ENCODE measurements at places on chromosomes 16 and 17. TPM values are rescaled to one million over a fixed set of nuclear protein-coding genes. Genes with fewer than 3 reads are reported as not detected.

The DERL2 gene
- polyA plus RNA-seq, result 65.4 TPM

DNA sequence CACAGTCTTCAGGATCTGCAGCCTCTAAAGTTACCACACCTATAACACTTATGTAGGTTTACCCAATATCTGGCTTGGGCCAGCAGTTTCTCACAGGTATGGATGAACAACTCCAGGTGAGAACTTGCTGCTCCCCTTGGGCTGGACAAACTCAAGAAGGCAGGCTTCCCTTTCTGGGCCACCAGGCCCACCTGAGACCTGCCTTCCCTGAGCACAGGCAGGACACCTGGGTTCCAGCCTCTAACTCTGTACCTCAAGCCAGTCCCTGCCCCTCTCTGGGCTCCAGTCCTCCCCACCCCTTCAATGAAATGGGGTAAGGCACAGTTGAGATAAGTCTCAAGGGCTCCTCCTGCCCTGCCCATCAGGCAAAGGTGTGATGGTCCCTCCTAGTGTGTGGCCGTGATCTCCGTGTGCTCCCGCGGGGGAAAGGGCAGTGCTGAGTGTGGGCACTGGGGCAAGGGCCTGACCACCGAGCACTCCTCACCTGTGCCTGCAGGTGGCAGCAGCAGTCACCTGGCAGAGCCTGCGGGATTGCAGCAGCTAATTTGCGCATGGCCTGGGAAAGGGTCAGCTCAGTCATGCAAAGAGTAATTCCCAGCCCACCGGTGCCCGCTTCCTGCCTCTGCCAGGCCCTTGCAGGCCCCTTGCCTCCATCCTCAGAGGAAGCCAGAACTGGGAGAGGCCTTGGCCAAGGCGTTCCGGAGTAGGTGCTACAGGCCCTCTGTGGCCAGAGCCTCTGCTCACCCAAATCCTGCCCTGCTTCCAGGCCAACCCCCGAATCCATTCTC lies 28.2 kb upstream of the ADGRG1 start:
- no peaks in the 10 kb centered on the region for H3K36me3 ChIP-seq
- no peak overlapping the region for H3K27ac ChIP-seq
- no peak overlapping the region for H3K4me3 ChIP-seq
- no peaks in the 10 kb centered on the region for H3K27me3 ChIP-seq
- H3K4me1 ChIP-seq, result peaks cover 7% of the 10 kb centered on the region
- peak; percentile 63 for DNase-seq

DNA sequence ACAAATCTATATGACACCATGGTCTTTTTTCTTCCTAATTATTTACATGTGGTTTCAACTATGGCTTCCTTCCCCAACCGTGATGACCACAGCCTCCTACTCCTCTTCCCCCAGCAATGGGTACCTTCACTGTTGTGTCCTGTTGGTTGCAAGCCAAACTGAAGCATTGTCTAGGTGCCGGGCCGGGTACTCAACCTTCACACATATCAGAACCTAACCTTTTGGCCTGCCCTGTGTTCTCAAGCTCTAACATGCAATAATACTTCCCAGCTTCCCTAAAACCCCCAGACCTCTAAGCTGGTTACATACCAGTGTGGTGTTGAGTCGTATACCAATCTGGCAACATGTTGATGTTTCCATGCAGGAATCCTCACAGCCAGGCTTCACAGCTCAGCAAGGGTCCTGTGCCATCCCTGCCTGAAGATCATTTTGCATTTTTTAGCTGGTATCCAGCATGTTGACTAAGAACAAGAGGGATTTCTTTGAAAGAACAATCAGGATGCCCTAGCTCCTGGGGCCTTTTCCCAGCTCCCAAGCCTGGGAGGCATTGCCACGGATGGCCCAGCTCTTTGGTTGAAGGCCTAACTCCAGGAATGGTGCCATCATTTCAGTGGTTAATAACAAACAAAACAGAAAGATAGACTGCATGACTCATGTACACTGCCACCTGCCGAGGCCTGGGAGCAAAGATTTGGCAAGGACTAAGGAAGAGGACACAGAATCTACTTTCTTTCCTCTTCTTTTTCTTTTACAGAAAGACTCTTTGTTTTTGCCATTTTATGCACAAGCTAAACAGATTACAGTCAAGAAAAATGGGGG lies 373.7 kb upstream of the SALL1 start:
- no peak overlapping the region for H3K4me3 ChIP-seq
- no peaks in the 10 kb centered on the region for H3K27me3 ChIP-seq
- H3K27ac ChIP-seq, result no peak overlapping the region
- no peak for DNase-seq
- no peaks in the 10 kb centered on the region for H3K36me3 ChIP-seq
- H3K4me1 ChIP-seq, result no peaks in the 10 kb centered on the region

The CES5A gene
- not detected for polyA plus RNA-seq

DNA sequence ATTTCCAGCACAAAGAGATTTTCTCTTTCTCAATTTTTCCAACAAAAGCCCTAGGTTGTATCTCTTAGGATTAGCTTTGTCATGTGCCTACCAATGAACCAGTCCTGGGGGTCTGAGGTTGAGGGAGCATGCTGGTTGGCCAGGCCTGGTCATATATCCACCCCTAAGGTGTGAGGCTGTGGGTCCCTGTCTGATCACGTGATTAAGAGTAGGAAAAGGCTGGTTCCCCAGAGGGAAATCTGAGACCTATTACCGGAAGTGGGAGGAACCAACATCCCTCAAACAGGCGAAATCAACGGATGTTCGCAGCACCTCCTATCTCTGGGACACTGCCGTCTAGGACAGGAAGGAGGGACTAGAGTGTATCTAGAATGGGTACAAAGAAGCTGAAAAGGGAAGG lies 185.7 kb upstream of the IRX5 start:
- DNase-seq, result no peak
- no peaks in the 10 kb centered on the region for H3K36me3 ChIP-seq
- H3K4me1 ChIP-seq, result no peaks in the 10 kb centered on the region
- H3K27ac ChIP-seq, result no peak overlapping the region
- H3K4me3 ChIP-seq, result no peak overlapping the region
- no peaks in the 10 kb centered on the region for H3K27me3 ChIP-seq

DNA sequence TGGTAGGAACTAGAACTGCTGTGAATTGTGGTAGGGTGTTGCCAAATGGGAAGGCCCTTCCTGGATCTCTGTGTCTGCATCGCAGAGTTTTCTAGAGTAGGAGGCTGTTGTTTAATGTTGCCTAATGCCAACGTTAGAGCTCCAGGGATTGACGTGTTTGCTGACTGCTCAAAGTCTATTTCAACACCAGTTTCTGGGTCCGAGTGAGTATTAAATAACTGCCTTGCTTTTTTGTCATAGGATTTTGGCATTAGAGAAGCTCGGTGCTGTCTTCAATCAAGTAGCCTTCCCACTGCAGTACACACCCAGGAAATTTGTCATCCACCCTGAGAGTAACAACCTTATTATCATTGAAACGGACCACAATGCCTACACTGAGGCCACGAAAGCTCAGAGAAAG lies 40.0 kb downstream of the SF3B3 start:
- H3K4me3 ChIP-seq, result no peak overlapping the region
- no peak for DNase-seq
- H3K4me1 ChIP-seq, result peaks cover 5% of the 10 kb centered on the region
- H3K27me3 ChIP-seq, result no peaks in the 10 kb centered on the region
- H3K36me3 ChIP-seq, result peaks cover 95% of the 10 kb centered on the region
- no peak overlapping the region for H3K27ac ChIP-seq

The ADAP2 gene
- 4.9 TPM for polyA plus RNA-seq

DNA sequence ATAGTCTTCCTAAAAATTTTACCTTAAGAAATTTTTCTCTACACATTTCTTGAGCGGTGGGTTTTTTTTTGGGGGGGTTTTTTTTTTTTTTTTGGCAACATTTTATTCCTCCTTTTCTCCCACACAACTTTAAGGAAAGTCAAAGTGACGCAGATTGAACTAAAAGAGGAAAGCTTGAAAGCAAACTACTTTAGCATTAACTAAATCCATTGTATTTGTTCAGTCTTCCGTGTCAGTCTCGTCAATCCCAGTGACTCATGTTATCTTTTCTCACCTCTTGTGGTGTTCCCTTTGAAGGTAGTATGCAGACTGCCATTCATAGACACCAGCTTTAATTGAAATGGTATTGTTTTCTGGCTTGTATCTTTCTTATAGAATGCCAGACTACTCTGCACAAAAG lies 39.3 kb downstream of the TADA2A start:
- H3K4me3 ChIP-seq, result no peak overlapping the region
- H3K36me3 ChIP-seq, result peaks cover 59% of the 10 kb centered on the region
- H3K27ac ChIP-seq, result no peak overlapping the region
- no peak for DNase-seq

DNA sequence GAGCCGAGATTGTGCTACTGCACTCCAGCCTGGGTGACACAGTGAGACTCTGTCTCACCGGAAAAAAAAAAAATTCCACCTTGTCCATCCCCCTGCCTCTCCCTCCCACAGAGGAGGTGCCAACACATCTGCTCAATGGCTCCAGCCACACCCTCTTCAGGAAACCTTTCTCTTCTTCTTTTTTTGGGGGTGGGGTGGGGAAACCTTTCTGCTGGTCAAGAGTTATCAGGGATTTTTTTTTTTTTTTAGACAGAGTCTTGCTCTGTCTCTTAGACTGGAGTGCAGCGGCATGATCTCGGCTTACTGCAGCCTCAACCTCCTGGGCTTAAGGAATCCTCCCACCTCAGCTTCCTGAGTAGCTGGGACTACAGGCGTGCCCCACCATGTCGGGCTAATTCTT lies 18.7 kb downstream of the TNS4 start:
- no peak overlapping the region for H3K4me3 ChIP-seq
- no peak for DNase-seq
- no peaks in the 10 kb centered on the region for H3K36me3 ChIP-seq
- no peak overlapping the region for H3K27ac ChIP-seq
- H3K27me3 ChIP-seq, result peaks cover 39% of the 10 kb centered on the region

GRCh38 chr16:56277075-56277474 lies 85.8 kb downstream of the GNAO1 start:
- no peaks in the 10 kb centered on the region for H3K27me3 ChIP-seq
- H3K36me3 ChIP-seq, result no peaks in the 10 kb centered on the region
- no peak overlapping the region for H3K4me3 ChIP-seq
- H3K4me1 ChIP-seq, result peaks cover 6% of the 10 kb centered on the region
- no peak overlapping the region for H3K27ac ChIP-seq
- no peak for DNase-seq

The TP53TG3F gene
- polyA plus RNA-seq, result not detected

DNA sequence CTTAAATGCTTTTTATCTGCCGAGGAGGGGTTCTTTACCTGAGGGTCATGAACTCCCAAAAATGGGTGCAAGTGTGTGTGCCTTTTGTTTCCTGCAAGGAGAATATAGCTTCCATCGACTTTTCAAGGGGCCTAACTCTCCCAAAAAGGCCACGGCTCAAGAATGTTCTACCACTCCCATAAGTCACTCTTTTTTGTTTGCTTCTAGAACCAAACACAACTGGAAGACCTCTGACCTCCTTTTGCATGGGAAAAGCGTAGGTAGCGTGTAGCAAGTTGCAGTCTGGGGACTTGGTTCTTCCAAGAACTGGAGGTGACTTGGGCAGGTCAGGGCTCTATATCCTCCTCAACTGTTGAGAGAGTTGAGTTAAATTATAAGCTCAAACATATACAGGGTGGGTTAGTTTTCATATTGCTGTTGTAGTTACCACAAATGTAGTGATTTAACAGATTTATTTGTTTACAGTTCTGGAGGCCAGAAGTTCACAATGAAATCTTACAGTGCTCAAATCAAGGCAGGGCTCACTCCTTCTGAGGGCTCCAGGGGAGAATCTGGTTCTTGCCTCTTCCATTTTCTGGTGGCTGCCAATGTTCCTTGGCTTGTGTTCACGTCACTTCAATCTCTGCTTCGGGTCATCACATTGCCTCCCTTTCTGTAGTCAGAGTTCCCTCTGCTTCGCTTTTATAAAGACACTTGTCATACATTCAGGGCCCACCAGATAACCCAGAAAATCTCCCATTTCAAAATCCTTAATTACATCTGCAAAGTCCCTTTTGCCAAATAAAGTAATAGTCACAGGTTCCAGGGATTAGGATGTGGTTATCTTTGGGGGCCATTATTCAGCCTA lies 1.4 kb downstream of the TMEM97 start:
- H3K4me1 ChIP-seq, result peaks cover 26% of the 10 kb centered on the region
- peaks cover 2% of the 10 kb centered on the region for H3K36me3 ChIP-seq
- no peaks in the 10 kb centered on the region for H3K27me3 ChIP-seq
- H3K4me3 ChIP-seq, result peak overlapping the region; percentile 59
- H3K27ac ChIP-seq, result no peak overlapping the region
- no peak for DNase-seq

- H3K27ac ChIP-seq, result no peak overlapping the region
- no peaks in the 10 kb centered on the region for H3K36me3 ChIP-seq
- no peak overlapping the region for H3K4me3 ChIP-seq
- no peaks in the 10 kb centered on the region for H3K27me3 ChIP-seq
- DNase-seq, result peak; percentile 9
Measured at GRCh38 chr17:5237541-5238016, 2.9 kb upstream of the SCIMP start.

DNA sequence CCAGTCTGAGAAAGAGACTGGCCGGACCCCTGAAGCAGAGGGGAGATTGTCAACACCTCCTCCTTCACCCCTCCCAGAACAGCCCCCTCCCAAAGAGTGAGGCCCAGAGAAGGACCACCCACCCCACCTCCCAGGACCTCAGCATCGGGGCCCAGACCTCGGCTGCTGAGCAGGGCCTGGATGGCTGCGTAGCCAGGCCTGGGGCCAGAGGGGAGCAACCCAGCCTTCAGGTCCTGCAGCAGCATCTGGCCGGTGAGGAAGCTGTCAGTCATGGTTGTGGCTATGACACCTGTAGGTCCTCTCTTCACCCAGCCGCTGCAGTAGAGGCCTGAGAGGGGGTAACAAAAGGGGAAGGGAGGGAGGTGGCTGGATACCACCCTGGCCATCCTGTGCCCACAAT lies 3.2 kb upstream of the GRIN2C start:
- DNase-seq, result no peak
- H3K36me3 ChIP-seq, result no peaks in the 10 kb centered on the region
- H3K27ac ChIP-seq, result no peak overlapping the region
- H3K27me3 ChIP-seq, result peaks cover 44% of the 10 kb centered on the region
- no peak overlapping the region for H3K4me3 ChIP-seq

The KRTAP2-2 gene
- polyA plus RNA-seq, result not detected

DNA sequence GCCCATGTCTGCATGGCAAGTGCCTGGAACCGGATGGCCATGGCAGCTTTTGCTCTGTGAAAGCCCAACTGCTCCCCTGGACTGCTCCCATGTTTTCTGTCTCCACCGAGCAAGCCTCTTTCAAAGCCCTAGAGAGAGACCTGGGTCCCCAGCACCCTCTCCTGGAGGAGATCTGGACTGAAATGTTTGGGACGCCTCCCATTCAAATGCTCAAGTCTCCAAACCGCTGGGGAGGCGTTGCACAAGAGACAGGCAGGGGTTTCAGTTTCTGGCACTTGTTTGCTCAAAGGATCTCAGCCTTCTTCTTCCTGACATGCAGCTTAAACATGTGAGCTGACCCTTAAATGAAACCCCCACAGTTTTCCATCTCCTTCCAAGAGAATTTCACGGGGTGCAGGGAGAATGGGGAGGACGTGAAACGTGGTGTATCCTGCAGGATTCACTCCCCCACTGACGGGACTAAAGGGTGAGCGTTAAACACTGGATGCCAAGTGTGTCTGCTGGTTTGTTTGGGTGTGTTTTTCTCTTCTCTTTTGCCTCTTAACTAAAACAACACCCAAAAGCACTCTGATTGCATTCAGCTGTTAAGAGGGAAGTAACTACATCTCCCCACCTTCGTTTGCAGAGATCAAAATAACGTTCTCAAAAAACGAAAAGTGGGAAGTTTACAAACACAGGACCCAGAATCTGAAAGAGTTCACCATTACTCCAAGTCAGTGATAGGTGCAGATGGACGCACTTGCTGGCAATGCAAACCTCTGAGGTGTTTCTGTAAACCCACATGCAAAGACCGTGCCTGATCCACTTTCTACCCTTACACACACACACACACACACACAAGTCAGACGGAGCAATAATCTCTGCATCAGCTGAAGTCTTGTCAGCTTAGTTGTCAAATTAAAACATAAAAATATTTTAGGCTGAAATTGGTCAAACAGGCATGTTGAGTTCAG lies 256.9 kb downstream of the C16orf95 start:
- H3K4me3 ChIP-seq, result no peak overlapping the region
- H3K27ac ChIP-seq, result no peak overlapping the region
- H3K27me3 ChIP-seq, result peaks cover 13% of the 10 kb centered on the region
- peaks cover 2% of the 10 kb centered on the region for H3K4me1 ChIP-seq

The RHBDL1 gene
- polyA plus RNA-seq, result 2.6 TPM
